ENCODE measurements at places on chromosomes 1 and 21.

GRCh38 chr1:245859493-245860114 lies 647.5 kb downstream of the SMYD3 start:
- DNase-seq, result no peak

- DNase-seq, result peak; percentile 81
These were observed at the start of gene TFAP2E for GRCh38 chr1:35573198-35574124. Gene TFAP2E, plus strand, starts transcription at chr1:35573314. Its CDS starts 264 bp downstream, at chr1:35573578.

- DNase-seq, result no peak
These were observed 46.1 kb downstream of the CHAF1B start for GRCh38 chr21:36431252-36431651.

DNA sequence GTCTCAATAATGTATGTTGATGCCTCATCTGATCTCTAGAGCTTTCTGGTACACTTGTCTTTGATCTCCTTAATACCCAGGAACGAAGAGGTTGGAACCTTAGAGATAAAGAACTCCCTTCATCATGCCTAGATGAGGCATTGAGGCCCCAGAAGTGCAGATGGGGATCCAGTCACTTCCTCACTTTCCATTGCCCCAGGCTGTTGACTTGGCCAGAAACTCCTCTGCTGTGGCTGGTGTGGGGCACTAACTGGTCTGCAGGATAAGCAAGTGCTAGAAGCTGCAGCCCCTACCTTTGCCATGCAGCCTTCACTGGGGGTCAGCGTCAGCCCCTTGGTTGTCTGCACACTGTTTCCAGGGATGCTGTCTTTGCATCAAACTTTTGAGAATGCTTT lies 49.9 kb downstream of the STUM start:
- no peak for DNase-seq

DNA sequence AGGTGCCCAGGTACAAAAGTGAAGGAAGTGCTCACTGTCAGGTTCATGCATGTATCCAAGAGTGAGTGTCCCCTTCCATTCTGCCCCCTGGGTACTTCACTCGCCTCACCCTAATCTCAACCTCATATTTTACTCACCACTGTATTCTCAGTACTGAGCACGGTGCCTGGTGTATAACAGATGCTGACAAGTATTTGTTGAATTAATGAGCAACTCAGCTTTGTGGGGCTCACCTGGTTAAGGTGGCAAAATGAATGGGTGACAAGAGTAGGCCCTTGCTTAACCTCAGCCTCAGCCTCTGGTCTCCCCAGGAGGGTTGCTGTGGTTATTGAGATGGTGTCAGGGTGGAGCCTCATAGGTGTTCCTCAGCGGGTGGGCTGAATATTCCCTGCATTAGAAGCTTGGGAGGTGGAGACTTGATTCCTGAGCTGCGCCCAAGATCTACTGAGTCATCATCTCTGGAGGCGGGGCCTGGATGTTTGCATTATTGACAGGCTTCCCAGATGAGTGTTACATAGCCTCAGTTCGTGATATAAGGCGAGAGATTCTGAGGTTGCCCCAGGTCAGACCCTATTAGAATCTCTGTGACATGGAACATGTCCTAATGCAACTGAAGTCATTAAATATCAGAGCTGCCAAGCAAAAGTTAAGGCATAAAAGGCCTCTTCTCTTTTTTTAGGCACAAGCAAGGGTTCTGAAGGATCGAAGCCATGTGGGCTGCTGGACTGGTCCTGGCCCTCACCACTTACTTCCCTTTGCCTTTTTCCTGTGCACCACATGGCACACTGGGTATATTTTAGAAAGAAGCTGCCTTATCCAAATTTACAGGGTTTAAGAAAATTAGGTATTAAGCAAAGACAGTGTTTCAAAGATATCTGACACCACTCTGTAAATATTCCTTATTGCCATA lies 39.2 kb downstream of the SYT6 start:
- no peak for DNase-seq

DNA sequence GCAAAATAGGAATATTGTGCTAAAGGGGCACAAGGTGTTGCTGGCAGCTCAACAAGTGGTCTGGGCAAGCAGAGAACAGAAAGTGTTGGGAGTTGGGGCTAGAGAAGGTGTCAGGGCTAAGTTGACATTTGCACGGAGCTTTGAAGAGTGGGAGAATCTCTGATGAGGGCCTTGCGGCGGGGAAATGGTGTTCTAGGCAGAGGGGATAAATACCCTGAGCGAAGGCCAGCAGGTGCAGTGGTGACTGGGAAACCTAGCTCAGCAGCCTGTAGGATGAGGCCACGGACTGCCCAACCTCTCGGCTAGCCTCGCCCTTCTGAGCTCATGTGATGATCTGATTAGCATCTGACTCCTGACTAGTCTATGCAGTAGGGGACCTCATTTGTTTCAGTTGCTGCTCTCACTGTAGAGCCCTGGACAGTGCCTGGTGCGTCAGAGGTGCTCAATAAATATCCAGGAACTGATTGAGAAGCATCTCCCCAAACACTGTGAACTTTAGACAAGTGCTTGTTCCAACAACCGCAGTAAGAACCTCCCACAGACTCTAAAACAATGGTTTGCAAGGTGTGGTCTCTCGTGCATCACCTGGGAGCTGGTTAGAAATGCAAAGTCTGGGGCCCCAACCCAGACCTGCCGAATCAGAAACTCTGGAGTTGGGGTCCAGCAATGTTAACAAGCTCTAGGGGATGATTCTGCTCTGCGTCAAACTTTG lies 1.0 kb upstream of the FOXO6 start:
- peak; percentile 87 for DNase-seq

- DNase-seq, result no peak
These were observed at the start of gene TNFSF4 for GRCh38 chr1:173206816-173207568. Gene TNFSF4, minus strand, starts transcription at chr1:173207331. Its CDS starts 155 bp downstream, at chr1:173207176.

DNA sequence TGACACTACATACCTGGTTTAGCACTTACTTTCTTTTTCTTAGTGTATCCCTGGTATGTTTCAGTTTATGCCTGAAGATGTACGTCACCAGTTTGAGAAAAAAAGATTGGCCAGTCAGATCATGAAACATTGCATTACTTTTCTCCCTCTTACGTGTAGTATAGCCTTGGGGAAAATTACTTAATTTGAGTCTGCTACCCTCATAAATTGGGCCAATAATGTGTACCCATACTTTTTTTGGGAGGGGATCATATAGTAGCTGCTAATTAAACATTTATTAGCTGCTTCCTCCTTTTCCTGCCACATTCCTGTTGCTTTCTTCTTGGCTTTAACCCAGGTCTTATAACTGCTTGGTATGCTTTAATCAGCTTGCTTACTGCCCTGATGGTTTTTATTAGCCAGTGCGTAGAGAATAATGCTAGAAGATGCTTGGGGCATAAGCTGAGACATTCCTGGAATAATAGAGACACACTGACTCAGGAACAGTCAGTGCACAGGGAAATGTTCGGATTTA lies 32.1 kb downstream of the RABGAP1L start:
- DNase-seq, result no peak

GRCh38 chr1:228175316-228176023 lies 9.9 kb downstream of the IBA57 start:
- DNase-seq, result no peak

- no peak for DNase-seq
These were observed 47.6 kb downstream of the MATN1 start for GRCh38 chr1:30675761-30676160.

- DNase-seq, result peak; percentile 83
These were observed 70.2 kb upstream of the CDC42BPA start for GRCh38 chr1:227388214-227389168.

- peak; percentile 41 for DNase-seq
These were observed 378.9 kb downstream of the KCNH1 start for GRCh38 chr1:210754878-210755665.

- no peak for DNase-seq
These were observed 678.2 kb upstream of the PRMT6 start for GRCh38 chr1:106378261-106378660.

All from NCI-H526 treated with DMSO at 0.1 percent for 48 hours (cell line).